Kidney capillary endothelial cell (primary cell): ENCODE measurements at places on chromosomes 13 and 19.

DNA sequence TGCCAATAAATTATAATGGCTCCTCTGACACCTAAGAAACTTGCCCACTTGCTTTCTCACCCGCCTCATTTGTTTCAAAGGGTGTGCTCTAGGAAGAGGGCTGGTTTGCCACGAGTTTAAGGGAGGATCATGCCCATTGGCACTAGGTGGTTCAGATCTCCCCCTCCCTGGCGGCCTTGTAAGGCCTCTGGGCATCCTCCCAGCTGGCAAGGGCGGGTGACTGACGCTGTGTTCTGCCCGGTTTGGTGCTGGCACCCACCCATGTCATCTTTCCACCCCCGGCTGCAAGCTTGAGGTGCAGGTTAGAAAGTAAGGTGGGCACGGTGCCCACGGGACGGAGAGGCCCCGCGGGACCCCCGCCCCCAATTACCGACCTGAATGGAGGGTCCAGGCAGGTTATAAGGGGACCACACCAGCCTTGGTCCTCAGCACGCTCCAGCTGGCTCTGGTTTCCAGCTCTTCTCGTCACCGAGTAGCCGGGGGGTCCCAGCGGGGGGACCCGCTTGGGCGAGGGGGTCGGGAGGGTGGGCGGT lies 90.4 kb downstream of the PTPRS start:
- no peak for DNase-seq

GRCh38 chr19:15287496-15287895 lies 44.8 kb downstream of the BRD4 start:
- DNase-seq = no peak

DNA sequence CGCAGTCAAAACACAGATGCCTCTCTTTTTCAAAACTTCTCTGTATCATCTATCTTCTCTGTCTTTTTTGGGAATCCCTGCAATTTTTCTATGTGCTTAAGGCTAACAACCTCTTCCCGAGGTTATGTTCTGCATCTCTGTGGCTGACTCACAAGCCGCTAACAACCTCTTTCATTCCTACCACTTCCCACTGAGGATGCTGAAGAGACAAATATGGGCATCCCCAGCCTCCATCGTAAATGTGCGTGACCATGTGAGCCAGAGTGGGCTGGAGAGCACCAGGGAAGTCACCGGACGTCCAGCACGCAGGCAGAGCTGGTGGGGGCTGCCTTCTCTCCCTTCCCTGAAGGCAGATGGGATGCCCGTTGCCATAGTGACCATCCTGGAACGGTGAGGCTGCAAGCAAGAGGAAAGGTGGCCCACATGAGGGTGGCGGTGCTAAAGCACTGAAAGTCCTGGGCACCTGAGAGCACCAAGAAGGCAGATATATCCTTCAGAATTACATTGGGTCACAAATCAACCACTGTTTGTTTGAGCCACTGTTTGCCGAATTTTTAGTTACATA lies 122.8 kb downstream of the SHISA2 start:
- no peak for DNase-seq

- DNase-seq = no peak
Measured at GRCh38 chr19:42386974-42387707, 3.0 kb downstream of the CNFN start.

- DNase-seq = no peak
Measured at GRCh38 chr13:71368336-71368735, 498.7 kb downstream of the DACH1 start.

GRCh38 chr19:14487370-14488125 lies 8.4 kb downstream of the GIPC1 start:
- no peak for DNase-seq

DNA sequence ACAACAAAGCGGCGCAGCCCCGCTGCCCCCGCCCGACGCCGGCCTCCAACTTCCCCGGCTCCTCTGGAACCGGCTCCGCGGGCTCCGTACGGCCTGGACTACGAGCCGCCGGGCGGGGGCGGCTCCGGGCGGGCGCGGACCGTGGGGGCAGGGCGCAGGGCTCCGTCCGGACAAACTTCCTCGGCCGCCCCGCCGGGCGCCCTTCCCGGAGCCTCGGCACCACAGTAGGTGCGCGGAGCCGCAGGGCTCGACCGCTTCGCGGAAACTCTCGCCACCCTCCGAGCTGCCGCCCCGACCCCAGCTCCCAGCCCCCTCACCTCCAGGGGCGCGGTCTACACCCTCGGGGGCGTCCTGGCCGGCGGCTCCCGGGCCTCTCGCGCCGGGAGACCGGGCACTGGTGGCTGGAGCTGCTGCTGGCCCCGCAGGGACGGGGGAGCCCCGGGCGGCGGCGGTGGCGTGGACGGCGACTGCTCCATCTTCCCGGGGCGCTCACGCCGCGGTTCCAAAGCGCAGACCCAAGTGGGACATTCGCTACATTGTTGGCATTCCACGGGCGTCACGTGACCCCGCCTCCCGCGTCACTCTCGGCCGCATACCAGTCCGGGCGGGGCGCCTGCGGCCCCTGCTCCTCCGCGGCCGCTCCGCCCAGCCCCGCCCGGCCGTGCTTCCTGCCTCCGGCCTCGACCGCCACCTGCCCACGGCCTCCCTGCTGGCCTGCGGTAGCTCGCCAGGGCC lies at the start of gene LATS2:
TSS of gene LATS2 (minus strand) at position 558 of the 735 bp plus-strand sequence. CDS start 15,560 bp downstream, outside the sequence.
- peak; percentile 92 for DNase-seq

GRCh38 chr19:14434543-14435319 lies 1.6 kb downstream of the PKN1 start:
- peak; percentile 91 for DNase-seq

- DNase-seq = no peak
Measured at GRCh38 chr13:85536706-85537105, 262.5 kb downstream of the SLITRK6 start.

DNA sequence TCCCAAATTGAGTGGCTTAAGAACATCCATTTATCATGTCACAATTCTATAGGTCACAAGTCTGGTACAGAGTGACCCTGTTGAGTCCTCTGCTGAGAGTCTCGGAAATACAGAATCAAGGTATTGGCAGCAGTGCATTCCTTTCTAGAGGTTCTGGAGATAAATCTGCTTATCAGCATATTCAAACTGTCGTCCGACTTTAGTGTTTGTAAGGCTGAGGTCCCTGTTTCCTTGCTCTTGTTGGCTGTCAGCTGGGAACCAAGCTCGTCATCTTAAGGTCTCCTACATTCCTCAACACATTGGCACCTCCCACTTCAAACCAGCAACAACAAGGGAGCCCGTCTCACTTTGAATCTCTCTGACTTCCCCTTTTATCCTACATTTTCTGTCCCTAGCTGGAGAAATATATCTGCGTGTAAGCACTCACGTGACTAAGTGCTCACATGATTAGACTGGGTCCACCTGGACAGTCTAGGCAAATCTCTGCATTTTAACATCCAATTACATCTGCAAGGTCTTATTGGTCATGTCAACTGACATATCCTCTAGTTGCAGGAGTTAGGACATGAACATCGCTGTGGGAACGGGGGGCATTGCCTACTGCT lies 886.8 kb downstream of the PCDH9 start:
- DNase-seq = no peak

- no peak for DNase-seq
Measured at GRCh38 chr13:106352850-106353249, 182.6 kb downstream of the EFNB2 start.

DNA sequence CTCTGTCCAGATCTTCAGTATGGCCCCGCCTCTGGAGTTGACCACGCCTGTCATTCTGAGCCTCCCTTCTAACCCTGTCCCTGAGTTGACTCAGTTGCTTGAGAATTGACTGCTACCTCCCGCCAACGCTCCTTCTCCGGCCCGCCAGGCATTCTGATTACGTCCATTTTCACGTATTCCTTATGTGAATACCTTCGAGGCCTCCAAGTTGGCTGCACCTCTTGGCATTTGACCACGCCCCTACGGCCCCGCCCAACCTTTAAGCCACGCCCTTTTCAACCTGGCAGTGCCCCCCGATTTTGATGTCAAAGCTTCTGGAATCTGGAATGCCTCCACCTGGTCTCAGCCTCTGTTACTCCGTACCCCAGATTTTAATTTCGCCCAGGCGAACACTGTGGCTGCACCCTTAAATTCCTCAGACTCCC lies 1.7 kb upstream of the EML2 start:
- no peak for DNase-seq

GRCh38 chr19:6736169-6736916 lies 1.0 kb downstream of the GPR108 start:
- DNase-seq = peak; percentile 80

DNA sequence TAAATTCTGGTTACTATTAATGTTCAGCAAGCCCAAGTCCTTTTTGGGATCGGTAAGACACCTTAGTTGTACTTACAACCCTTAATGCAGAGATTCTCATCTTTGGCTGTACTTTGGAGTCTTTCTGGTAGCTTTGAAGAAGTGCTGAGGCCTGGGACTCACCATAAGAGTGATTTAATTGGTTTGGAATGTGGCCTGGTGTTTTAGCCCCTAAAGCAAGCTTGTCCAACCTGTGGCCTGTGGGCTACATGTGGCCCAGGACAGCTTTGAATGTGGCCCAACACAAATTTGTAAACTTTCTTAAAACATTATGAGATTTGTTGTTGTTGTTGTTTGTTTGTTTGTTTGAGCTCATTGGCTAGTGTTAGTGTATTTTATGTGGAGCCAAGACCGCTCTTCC lies 215.3 kb downstream of the ZIC5 start:
- DNase-seq = no peak

DNA sequence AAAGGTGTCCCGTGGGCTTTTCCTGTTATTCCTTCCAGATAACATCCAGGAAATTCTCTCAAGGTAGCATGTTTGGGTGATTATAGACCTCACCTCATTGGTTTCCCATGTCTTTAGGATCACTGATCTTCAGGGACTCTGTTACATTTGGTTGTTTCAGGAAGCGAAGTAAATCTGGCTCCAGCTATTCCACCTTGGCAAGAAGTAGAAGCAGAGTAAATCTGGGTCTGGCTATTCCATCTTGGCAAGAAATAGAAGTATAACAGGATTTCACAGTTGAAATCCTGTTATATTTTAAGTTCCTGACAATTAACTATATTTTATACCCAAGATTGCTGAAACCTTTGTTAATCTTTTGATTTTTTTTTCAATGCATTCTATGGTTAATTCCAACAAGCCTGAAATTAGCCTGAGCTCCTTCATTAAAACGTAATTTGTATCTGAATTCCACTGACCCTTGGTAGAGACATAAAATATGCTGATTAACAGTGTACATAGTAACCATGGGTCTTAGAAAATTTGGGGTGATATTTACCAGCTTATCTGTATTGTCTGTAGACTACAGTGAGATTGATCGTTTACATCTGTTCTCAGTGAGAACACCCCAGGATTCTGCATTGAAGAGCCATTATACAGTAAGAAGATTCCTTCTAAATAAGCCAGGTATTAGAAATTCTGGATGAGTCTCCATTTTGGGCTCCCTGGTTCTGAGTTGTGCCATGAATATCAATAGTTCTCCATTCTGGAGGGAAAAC lies 267.6 kb upstream of the SLITRK6 start:
- DNase-seq = no peak

DNA sequence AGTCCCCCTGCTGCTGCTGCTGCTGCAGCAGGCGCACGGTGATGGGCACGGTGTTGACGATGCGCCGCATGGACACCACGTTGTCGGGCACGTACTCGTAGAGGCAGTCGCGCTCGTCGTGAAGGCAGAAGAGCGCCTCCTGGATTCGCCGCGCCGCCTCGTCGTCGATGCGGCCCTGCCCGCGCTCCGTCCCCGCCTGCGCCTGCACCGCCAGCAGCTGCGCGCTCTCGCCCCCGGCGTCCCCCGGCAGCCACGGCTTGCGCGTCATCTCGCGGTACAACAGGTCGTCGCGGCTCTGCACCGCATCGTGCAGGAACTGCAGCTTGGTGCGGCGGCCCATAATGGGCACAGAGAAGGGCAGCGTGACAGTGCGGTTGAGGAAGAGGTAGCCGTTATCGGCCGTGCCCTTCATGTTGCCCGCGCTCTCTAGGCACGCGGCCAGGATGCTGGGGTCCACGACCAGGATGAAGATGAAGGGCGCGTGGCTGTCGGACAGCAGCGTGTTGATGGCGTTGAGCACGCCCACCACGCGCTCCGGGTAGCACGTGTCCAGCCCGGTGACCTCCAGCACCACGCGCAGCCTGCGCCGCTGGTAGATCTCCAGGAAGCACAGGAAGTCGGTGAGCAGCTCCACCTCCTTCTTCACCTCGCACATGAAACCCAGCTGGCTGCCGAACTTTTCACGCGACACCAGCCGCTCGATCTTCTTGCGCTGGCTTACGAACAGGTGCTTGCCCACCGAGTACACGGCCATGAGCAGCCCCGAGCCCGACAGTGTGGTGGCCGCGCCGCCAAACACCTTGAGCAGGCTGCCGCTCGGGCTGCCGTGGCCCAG lies 8.1 kb downstream of the NKPD1 start:
- peak; percentile 36 for DNase-seq

GRCh38 chr13:85377783-85378182 lies 421.4 kb downstream of the SLITRK6 start:
- no peak for DNase-seq

DNA sequence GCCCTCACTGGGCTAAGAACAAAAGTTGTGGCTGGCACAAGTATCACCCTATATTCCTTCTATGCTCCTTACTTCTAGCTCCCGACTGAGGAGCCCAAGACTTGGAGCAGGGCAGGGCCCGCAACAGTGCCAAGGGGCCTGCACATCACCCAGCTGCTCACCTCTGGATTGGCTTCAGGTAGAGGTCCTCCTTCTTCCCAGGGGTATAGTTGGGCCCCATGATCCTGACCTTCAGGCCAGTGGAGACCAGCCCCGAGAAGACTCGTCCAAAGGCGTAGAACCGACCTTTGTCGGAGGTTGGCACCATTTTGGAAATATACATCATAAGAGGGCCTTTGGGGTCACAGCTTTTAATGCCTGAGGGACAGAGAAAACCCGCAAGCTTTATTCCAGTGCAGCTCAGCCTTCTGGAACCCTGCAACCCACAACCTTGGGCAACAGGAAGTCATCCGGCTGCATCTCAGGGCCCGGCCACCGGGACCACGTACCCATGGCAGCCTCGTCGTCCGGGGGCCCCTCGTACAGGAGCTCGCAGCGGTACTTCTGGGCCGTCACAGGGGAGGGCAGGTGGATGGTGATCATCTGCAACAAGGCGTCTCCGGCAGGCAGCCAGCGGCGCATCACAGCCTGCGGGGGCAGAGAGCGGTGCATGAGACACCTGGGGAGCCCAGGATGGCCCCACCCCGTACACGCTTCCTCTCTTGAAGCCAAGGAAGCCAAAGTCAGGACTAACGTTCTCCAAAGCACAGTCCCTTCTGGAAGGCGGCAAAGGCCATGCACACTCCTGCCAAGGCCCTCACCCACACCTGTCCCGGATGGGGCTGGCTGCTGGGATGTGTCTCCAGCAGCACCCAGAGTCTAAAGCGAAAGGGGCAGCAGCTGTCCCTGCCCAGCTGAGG lies 4.7 kb downstream of the EEF2 start:
- no peak for DNase-seq

DNA sequence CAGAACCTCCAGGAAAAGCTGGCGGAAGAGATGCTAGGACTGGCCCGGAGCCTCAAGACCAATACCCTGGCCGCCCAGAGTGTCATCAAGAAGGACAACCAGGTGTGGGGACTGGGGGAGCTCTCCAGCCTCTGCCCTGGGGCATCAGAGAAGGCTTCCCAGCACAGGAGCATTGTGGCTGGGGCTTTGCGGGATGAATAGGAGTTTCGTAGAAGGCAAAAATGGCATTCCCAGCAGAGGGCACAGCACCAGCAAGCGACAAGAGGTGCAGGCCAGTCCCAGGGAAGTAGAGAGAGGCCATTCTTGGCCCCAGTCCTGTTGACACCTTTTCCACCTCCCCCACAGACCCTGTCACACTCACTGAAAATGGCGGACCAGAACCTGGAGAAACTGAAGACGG lies 4.1 kb downstream of the USE1 start:
- no peak for DNase-seq
